ENCODE measurements at places on chromosomes 2 and 18.

GRCh38 chr2:15028406-15028805, 395.9 kb downstream of the LRATD1 start:
- no peak for DNase-seq

GRCh38 chr2:30678410-30679137, 128.7 kb downstream of the CAPN13 start:
- DNase-seq, result no peak

GRCh38 chr2:179262077-179262660, 2.5 kb downstream of the SESTD1 start:
- no peak for DNase-seq

DNA sequence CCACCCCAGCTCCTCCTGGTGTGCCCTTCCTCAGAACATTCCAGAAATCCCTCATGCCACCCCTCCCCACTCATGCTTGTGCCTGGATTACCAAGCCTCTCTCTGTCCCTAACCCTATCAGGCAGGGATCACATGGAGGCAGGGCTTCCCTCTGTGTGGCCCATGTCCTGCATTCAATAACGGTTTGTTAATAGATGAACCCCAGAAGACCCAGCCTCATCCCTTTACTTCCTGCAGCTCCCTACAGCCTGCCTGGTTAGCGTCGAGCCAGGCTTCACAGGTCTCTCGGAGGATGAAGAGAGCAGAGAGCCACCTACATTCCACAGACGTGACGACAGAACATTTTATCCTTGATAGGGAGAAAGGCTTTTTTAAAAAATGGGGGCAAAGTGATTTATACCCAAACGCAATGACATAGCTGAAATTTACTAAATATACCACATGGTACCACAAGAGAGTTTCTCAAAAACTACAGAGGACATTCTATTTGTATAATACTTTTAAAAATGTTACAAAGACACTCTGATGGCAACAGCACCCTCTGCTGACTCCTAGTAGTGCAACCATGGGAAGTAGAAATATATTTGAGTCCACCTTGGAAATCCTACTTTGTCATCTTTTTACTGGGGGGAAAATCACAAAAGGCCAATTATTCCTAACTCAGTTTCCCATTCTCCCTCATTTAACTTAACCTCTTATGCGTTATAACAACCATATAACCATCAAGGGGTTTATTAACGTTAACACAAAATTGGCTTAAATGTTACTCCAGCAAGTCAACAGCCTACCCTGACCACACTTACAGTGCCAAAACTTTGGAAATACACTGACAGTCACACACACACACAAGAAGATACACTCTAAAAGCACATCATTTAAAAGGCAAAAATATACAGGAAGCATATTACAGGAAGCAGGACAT, 30.7 kb downstream of the FBXO15 start:
- DNase-seq, result no peak

DNA sequence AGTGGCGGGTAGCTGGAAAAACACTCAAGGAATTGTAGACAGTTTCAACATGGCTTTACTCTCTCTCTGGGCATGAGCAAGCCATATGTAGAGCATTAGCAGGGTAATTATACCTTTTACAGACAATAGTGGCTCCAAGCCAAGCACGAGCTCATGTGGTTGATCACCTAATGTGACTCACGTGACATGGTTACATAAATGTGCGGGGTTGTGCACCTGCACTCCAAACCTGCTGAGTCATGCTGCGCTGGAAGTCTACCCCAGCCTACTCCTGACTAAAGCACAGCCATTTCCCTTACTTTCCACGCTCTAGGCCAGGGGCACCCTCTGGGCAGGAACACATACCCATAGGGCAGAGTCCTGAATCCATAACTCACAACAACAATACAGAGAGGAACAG, 232.8 kb downstream of the MBD5 start:
- DNase-seq, result no peak

DNA sequence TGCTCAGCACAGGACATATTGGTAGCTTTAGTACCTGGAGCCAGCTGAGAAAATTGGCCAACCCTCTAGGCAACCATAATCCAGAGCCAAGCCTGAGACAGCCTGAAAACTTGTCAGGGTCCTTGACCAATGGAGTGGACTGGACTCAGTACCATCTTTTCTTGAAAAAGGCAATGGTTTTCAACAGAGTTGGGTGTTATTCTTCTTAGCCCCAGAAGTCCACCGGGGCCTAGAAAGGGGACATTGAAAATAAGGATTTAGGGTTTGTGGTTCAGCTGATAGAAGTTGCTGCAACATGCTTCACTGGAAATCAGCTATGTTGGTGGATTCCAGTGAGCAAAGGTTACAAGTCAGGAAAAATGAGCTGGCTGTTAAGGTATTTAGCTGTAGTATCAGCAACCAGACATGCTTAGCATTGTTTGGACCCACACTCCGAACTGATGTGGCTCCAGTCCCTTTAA, 22.1 kb upstream of the CNOT11 start:
- DNase-seq, result no peak

- no peak for DNase-seq
These were observed 80.0 kb downstream of the AOX1 start for GRCh38 chr2:200665626-200666453.

- no peak for DNase-seq
These were observed 39.7 kb upstream of the NABP1 start for GRCh38 chr2:191638079-191638801.

DNA sequence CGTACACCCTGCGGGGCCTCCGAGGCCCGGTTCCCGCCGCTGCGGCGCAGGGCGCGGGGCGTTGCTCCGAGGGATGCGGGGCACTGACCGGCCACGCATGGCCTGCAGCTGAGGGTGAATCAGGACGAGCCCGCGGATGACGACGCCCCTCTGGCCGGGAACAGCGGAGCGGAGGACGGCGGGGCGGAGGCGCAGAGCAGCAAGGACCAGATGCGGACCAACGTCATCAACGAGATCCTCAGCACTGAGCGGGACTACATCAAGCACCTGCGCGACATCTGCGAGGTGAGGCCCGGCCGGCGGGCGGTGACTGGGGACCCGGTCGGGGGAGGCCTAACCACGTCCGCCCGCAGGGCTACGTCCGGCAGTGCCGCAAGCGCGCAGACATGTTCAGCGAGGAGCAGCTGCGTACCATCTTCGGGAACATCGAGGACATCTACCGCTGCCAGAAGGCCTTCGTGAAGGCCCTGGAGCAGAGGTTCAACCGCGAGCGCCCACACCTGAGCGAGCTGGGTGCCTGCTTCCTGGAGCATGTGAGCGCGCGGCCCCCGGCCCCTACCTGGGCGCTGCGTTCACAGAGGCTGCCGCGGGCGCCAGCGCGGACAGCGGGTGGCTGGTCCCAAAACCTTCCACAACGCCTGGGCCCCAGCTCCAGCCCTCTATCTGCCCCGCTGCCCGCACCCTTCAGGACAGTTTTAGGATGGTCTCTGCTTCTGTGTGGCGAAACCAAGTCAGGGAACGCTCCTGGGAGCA, 53.2 kb downstream of the FAM168B start:
- DNase-seq, result no peak

DNA sequence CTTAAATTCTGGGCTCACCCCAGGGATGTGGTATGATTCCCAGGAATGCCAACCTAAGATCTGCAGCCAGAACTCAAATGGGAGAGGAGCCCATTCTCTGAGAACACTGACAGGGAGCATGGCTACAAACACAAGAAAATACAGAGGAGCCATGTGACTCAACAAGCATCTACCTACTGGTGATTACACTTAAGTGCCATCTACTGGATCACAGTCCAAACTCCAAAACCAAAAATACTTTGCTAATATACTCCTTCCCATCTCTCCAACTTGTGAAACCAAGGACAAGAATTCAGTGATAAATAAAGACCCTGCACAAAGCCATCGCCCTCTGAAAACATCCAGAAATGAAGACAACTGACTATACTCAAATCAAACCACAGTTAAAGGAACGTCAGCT, 116.9 kb downstream of the NR4A2 start:
- DNase-seq, result no peak

DNA sequence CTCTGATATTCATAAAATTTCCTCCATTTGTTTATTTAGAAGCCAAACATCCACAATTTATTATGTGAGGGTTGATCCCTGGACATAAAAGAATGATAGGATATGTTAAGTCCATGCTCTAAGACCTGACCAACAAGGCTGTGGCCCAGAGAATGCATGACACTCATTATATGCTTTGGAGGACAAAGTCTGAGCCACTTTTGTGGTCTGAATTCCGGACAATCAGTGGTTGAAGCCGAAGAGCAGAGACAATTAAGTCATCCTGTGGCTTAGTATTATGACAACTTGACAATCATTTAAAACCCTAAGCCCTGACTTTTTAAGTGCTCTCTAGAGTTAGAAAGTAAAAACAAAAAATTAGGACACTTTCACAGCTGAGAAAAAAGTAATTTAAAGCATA, 483.3 kb downstream of the PLCL1 start:
- no peak for DNase-seq

- DNase-seq, result no peak
These were observed 32.1 kb downstream of the FBXO48 start for GRCh38 chr2:68434981-68435380.

- no peak for DNase-seq
These were observed 95.1 kb upstream of the TMEM178A start for GRCh38 chr2:39570614-39571013.

DNA sequence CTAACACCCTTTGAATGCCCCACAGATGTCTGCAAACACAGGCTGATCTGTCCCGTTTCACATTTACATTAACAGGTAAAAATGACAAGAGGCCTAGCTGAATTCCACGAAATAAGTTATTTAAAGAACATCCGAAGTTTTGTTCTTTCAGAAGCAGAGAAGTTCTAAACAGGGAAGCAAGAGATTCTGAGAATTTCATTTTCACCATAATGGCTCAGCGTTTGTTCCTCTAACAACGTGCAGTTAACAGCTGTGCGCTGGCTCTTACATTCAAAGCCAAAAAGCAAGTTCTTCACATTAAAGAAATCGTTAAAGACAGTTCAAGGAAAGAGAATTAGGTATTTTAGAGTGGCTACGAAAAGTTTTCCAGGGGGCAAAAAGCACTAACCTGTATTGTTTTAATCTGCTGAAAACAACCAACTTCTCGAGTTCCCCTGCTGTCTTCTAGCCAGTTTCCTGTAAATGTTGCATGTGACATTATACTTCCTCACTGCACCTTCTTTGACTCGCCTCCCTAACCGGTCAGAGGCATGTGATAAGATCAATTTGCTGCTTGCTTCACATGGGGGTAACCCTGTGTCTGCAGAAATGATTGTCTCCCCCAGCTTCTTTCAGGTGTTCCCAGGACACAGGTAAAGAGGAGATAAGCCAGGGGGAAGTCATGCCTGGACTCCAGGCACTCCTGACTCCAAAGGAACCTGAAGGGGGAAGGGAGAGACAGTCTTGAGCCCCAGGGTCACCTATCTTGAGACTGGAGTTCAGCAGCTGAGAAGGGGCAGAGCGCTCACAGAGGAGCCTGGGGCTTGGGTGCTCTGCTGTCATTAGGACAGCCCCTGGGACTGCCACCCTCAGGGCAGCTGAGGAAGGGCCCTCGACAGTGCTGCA, 36.8 kb upstream of the WIPF1 start:
- no peak for DNase-seq

Data from cerebellar nuclear complex (tissue), 1 donor.